Activated gamma-delta T cell treated with Interleukin-2 at 50 U/mL for 16 hours (primary cell): ENCODE measurements at places on chromosomes 13 and 19.

- DNase-seq = no peak
Observed at GRCh38 chr13:41148419-41149283, 16.0 kb upstream of the KBTBD6 start.

- no peak for DNase-seq
Observed at GRCh38 chr19:49863254-49863934, 4.0 kb downstream of the PNKP start.

DNA sequence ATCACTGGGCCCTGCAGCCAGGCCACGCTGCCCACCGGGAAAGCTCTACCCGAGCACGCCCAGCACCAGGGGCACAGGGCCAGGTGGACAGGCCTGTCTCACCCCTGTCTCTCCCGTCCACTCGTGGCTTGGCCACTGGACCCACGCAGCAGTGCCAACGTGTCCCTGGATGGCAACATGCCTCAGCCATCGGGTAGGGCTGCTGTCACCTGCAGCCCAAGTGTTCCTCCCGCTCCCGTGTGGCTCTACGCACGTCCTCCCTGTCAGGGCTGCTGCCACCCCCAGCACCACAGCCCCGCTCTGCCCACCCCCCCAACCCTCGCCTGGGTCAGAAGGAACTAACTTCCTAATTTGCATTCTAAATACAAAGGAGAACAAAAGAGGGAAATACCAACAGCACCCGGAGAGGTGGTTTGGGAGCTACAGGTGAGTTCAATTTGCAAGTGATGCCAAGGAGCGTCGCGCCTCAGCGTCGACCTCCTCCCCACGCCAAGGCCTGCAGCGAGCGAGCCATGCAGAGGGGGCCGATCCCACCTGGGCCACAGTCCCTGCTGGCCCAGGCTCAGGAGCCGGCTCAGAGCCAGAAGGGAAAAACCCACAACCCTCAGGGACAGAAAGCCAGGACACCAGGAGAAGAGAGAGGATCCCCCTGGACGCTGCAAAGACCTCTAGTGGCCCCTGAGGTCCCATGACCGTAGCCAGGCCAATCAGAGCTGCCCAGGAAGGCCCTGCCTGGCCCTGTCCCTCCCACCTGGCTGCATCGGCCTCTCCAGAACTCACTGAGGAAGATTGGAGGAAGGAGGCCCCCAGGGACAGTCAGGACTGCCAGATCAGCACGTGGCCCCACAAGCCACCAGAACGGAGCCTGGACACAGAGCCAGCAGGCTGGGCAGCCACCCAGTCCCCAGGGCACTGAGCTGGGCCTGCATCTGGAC, 128.4 kb upstream of the SPACA7 start:
- no peak for DNase-seq

DNA sequence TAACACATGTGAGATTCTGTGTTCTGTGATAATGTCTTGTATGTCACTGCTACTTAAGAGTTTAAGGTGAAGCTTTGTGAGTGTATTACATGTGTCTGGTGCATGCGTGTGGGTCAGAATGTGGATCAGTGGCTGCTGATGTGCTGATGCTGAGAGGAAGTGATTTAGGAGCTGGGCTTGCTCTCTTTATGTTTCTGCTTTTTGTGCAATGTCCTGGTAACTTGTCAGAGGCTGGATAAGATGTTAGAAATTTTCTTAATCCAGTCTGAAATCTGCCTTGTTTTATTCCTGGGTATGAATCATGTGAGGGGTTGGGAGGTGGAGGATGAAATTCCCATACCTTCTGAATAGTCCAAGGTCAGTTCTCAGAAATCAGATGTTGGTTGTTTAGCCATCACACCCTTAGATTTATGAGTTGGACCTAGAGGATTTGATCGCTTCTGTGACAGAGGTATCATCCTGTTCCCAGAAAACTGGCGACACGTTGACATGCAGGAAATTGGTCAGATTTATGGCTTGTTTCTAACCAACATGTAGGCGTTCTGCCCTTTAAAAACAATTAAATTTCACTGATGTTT, 24.5 kb upstream of the CXCL17 start:
- no peak for DNase-seq

- DNase-seq = no peak
Observed at GRCh38 chr13:27663947-27664346, 42.3 kb downstream of the POLR1D start.

DNA sequence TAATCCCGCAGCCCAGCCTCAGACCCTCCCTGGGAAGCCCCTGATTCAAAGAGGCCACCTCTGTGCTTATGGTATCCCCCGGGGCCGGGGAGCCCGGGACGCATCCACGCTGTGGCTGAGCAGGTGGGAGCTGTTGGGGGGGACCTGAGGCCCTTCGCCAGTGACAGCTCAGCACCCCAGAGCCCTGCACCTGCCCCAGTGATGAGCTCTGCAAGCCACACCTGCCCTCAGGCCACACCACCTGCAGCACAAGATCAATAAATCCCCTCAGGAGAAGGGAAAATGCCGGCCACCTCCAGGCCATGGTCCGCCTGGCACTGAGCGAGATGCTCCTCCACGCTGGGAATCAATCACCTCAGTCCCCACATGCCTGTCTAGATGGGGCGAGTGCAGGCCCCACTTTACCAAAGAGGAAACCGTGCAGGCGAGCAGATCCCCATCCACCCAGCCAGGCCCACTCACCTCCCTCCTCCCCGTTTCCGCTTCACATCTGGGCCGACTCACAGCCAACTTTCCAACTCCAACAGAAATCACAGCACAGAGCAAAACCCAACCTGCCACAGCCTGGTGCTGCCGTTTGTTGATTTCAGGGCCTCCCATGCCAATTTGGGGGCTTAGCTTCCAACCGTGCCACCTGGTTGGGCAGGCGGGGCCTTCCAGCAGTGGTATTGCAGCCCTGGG, 12.8 kb downstream of the MOB3A start:
- DNase-seq = peak; percentile 78

DNA sequence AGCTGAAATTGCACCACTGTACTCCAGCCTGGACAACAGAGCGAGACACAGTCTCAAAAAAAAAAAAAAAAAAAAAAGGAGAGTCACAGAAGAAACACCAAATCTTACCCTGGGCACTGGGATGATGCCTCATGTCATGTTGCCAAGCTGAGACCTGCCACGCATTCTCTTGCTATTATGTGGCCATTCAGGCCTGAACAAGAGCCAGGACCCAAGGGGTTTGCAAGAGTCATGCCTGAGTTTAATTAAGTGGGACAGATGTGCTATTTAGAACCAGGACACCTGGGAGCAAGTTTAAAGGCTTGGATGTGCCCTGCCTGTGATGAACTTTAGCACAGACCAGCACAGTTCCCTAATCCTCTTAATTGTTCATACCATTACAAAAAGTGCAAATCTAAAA, 9.8 kb downstream of the PNMA8A start:
- no peak for DNase-seq

DNA sequence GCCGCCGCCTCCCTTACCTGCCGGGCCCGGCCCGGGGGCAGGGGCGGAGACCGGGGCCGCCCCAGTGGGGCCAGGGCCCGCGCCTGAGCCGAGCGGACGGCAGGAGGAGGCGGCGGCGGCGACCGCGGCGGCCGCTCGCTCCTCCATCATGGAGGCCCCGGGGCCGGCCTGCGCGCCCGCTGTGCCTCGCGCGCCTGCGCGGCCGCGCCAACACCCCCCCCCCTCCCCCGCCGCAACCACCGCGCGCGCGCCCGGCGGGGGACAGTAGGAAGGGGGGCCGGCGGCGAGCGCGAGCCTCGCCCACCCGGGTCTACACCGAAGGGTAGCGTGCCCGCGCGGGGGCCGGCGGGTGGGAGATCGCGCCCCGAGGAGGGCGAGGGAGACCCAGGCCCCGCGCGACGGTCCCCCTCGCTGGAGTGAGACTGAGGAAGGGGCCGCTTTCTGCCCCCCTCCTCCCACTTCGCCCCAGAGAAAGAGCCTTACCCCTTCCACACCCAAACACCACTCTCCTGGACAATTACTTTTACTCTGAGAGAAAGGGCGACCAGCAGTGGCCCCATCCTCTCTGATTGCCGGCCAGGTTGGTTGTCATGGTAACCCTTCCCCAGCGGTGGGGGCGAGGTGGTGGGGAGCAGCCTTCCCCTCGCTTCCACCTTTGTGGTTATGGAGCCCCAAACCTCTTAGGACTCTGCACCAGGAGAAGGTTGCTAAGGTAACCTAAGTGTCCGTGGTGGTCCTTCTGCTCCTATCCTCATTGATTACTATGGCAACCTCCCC, at the start of gene STRN4:
STRN4 (minus strand) TSS at position 170 of the 777 bp plus-strand sequence; CDS start at position 150, 20 bp downstream.
- peak; percentile 52 for DNase-seq

DNA sequence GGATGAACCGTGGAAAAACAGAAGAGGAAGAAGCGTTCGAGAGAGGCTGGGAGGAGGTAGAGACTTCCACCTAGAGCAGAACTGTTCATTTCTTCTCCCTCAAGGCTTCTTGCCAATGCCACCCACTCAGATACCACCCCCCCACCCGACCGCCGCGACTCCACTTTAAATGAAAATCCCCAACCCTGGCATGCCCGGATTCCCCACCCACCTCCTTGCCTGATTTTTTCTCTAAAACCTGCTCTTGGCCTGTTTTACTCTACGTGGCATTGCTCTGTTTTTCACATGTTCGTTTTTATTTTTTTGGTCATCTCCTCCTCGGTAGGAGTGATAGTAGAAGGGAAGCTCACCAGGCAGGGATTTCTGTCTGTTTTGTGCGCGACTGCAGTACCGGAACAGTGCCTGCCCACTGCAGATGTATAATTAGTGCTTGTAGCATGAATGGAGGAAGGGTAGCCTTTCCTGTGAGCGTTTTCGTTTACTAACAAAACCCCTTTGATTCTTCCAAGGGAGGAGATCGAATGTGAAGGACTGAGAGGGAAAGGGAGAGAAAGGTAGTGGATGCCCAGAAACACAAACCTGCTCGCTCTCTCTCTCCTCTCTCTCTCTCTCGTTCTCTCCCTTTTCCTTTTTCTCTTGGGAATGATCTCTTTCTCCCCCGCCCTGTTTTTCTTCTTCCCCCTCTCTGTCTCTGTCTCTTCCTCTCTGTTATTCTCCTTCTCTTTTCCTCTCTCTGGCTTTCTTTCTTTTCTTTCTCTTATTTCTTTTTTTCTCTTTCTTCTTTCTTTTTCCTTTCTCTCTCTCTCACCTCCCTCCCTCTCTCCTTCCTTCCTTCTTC, 2.2 kb downstream of the CD70 start:
- DNase-seq = no peak

DNA sequence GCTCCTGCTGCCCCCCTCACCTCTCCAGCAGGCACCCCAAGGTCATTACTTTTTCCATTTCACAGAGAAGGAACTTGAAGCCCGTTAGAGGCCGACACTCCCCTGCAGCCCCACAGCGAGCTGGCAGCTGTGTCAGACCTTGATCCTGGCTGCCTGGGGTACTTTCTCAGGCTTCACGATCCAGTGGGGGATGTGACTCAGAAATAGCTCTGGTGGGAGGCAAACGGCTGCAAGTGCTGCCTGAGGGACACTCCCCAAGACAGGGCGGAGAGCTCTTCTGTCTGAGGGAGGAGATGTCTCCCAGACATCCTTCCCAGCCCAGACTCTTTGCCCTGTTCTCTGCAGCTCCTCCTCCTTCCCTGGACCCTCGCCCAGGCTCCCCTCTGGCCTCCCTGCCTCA, 4.8 kb downstream of the TSKS start:
- no peak for DNase-seq

DNA sequence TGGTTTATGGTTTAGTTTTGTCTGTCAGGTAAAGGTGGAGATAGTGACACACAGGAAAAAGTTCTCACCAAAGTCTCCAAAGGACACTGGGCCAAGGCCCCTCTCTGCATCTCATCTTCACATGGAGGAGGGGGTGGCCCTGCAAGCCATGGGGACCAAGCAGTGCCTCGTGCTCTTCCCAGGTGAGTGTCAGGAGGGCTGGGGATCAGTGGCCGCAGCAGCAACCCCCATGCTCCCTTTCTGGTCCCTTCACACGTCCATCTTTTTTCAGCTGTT, 88.0 kb downstream of the RGCC start:
- no peak for DNase-seq

DNA sequence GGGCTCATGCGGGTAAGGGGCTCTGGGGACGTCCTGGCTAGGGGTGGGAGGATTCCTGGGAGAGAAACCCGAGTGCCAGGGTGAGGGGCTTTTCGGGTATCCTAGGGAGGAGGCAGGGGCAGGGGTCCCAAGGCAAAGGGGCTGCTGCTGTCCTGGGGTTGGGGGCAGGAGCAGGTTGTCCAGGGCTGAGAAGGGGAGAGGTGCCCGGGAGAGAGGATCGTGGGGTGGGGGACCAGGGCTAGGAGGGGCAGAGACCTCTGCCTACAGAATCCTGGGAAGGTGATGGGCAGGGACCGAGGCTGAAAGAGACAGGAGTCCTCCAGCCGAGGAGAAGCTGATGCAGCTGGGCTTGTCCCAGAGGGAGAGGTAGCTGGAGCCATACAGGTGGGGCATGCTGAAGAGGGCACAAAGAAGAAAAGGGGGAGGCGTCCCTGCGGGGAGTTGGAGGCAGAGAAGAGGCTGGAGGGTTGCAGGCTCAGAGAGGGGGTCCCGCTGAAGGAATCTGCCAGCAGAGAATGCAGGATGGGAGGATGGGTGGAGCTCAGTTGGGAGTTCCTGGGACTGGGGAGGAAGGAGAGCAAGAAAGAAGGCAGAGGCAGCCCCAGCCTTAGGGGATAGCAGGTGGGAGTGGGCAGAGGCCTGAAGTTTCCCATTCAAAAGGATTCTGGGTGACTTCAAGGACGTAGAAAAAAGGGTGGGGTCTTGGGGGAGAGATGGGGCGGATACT, 574 bp downstream of the CYP2S1 start:
- DNase-seq = no peak

- DNase-seq = no peak
Observed at GRCh38 chr19:42131149-42132029, 857 bp downstream of the POU2F2 start.

- DNase-seq = no peak
Observed at GRCh38 chr13:44197791-44198770, 175.5 kb upstream of the SERP2 start.

- no peak for DNase-seq
Observed at GRCh38 chr13:28056426-28056825, 44.0 kb downstream of the FLT3 start.

- no peak for DNase-seq
Observed at GRCh38 chr13:113171250-113172125, 13.0 kb downstream of the PROZ start.

GRCh38 chr19:33685541-33685940, 63.8 kb downstream of the CHST8 start:
- no peak for DNase-seq
